ENCODE measurements at places on chromosomes 1 and 21.
A peak's percentile ranks its signal among the peaks of the same experiment; 100 is the strongest.

- DNase-seq: no peak
Measured at GRCh38 chr1:53116307-53116810, 26.1 kb downstream of the SLC1A7 start.

GRCh38 chr1:15016001-15016400 is 137.5 kb upstream of the TMEM51 start:
- no peak for DNase-seq

- no peak for DNase-seq
Measured at GRCh38 chr1:35691080-35691479, 27.6 kb downstream of the C1orf216 start.

DNA sequence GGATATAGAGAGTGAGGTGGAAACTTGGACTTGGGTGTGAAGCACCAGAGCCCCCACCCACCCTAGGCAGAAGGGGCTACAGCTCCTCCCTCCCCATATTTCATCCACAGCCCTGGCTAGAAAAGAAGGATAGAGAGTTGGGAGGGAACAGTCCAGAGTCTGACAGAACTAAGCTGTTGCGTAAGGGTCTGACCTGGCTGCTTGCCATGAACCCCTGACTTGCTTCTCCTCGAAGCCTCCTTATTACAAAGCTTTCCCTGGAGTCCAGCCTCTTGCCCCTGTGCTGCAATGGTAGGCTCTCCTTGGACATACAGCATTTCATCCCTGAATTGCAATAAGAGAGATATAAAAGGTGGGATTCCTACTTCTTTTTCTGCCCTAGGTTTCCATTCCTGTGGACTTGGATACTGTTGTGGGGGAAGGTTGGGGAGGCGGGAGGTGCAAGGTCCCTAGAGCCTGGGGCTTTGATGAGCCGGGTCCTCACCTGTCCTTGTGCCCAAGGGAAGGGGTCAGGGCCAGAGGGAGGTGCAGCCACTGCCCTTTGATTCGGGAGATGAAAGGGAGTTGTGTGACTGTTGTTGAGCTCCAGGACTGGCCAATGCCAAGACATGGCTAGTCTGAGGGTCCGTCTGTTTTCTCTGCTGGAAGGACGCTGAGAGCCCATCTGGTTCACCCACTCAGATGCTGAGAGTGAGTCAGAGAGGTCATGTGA is 2.7 kb downstream of the RHBG start:
- DNase-seq: no peak

GRCh38 chr1:25675729-25676476 is 59.3 kb downstream of the MAN1C1 start:
- DNase-seq: peak; percentile 81

- no peak for DNase-seq
Measured at GRCh38 chr1:245751116-245751515, 596.3 kb downstream of the KIF26B start.

DNA sequence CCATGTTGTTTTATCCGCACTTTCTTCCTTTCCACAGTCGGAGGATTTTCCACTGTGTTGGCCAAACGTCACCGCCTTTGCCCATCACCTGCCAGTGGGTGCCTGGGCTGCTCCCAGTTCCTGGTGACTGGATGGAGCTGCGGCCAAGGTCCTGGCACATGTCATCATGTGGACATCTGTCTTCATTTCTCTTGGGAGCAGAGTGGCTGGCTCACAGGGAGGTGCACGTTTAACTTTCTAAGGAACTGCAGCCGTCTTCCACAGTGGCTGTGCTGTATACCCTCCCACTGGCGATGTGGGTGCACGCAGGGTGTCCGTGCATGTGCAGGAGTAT is 19.5 kb upstream of the RNF223 start:
- DNase-seq: no peak

GRCh38 chr1:241464985-241465384 is 54.6 kb downstream of the FH start:
- DNase-seq: no peak

Data from stimulated activated CD4-positive, alpha-beta T cell treated with anti-CD3 and anti-CD28 coated beads, Interleukin-2, amount 100 ng/mL, for 24 hours (primary cell).